ENCODE measurements at places on chromosomes 6 and 20.
A peak's percentile ranks its signal among the peaks of the same experiment; 100 is the strongest.

GRCh38 chr20:44765701-44766347 is 20.2 kb downstream of the KCNK15 start:
- no peak for DNase-seq

DNA sequence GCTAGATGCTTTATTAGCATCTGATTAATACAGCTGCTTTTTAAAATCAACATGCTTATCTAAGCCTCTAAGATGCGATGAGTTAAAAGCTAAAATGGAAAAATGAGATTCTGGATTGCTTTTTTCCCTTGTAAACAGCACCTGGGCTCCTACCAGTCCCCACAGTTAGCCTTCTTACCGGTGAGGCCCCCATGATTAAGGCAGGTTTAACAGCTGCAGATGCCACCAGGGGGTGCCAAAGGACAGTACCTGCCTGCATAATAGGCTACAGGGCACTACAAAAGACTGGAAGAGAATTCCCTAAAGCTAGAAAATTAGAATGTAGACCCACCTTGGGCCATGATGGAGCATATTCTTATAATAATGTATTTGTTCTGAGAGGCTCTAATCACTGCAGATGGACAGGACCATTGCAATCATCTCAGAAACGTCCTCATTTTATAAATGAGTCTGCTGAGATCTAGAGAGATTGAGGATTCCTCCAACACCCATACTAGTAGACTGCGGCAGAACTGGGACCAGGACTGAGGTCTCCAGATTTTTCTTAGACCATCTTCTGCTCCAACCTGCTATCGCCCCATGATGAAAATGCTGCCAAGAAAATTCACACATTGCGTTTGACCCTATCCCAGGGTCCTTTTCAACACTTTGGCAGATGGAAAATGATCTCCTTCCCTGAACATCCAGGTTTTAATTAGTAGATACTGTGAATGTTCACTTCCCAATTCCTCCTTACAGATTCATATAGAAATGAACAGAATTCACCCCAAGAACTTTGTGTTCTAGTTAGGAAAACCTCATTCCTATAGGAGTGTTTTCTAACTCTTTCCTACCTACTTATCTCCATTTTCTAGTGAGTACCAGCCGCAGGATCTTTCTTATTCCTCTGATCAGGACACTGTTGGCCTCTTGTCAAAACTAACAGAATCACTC is 148.8 kb downstream of the RPS12 start:
- peak; percentile 1 for DNase-seq

DNA sequence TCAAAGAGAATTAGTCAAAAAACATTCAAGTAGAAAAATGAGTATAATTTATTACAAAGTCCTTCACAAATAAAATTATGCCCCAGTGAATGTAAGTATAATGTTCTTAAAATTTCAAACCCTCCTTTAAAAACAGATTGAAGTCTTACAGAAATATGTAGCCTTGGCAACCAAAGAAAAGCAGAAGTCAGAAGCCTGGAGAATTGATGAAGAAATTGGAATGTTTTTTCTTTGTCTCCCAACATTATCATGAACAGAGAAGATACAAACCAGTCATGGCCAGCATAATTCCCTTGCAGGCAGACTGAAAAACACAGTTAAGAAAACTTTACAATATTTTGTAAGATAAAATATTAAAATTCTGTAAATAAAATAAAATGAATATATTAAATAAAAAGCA is 221.9 kb downstream of the TBC1D32 start:
- DNase-seq = no peak

GRCh38 chr6:41161380-41161779 is 1.5 kb downstream of the TREM2 start:
- DNase-seq = no peak

DNA sequence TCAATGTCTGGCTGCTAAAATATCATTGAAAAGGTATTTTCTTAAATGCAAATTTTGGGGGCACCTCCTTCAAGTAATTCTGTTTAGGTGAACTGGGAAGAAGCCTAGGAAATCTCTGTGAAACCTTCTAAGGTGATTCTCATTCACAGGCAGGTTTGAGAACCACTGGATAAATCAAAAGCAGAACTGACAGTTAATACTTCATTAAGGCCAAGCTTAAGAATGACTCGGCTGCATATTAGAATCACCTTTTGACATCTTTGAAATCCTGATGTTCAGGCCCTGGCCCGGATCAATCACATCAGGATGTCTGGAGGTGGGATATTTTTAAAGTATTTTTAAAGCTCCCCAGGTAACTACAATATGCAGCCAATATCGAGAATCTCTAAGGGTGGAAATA is 50.6 kb downstream of the FKBP1C start:
- DNase-seq = no peak

Data from amygdala (tissue), 56 donors.